NCI-H226 (cell line): ENCODE measurements at places on chromosomes 1 and 21.

- no peak for DNase-seq
Observed at GRCh38 chr1:67058242-67058641, 4.3 kb upstream of the SLC35D1 start.

- no peak for DNase-seq
Observed at GRCh38 chr1:206796981-206797402, 24.7 kb upstream of the IL10 start.

GRCh38 chr21:28669971-28670653 lies 322.6 kb downstream of the LTN1 start:
- DNase-seq = no peak

DNA sequence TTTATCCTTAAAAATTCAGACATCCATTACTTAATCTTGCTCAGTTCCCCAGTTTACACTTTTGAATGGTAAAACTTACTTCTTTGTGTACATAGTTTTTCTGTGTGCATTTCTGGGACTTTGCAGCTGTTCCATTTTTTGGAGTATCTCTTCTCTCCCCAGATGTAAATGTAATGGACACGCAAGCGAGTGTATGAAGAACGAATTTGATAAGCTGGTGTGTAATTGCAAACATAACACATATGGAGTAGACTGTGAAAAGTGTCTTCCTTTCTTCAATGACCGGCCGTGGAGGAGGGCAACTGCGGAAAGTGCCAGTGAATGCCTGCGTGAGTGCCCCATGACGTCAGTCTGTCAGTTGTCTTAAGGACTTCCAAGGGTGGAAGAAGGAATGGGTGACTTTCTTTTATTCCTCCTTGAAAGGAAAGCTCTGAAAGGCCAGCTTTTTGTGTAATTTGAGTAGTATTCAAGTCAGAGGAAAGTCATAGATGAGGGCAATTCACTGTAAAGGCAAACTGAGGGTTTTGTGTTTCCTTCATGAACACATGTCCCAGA lies 75.7 kb upstream of the LAMC2 start:
- DNase-seq = no peak

DNA sequence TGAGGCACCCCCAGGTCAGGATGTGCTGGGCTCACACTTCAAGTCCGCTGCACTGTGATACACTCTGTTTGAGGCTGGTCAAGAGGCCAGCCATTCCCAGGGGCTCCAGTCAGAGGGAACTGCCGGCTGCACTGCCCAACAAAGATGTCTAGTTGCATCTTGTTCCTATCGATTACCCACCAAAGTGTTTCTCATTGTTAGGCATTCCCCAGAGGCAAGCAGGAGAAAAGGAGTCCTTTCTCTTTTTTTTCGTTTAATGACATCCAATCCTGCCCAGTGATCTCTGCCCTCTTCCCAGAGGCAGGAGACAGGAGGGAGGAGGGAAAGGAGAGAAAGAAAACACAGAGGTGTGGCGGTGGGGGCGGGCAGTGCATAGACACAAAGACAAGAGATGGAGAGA lies 150.4 kb downstream of the OMA1 start:
- DNase-seq = no peak

GRCh38 chr1:116819081-116819480 lies 64.9 kb downstream of the CD2 start:
- peak; percentile 27 for DNase-seq

- DNase-seq = peak; percentile 21
Observed at GRCh38 chr1:117339866-117340700, 27.2 kb upstream of the MAN1A2 start.

- no peak for DNase-seq
Observed at GRCh38 chr1:43044572-43045361, 86.1 kb upstream of the SLC2A1 start.

GRCh38 chr1:169707912-169708604 lies 3.4 kb downstream of the SELL start:
- DNase-seq = no peak

GRCh38 chr1:48462716-48463302 lies 9.2 kb downstream of the SPATA6 start:
- DNase-seq = no peak

GRCh38 chr21:26491663-26492062 lies 81.4 kb downstream of the CYYR1 start:
- no peak for DNase-seq

- no peak for DNase-seq
Observed at GRCh38 chr1:209783386-209783785, 973 bp downstream of the C1orf74 start.

DNA sequence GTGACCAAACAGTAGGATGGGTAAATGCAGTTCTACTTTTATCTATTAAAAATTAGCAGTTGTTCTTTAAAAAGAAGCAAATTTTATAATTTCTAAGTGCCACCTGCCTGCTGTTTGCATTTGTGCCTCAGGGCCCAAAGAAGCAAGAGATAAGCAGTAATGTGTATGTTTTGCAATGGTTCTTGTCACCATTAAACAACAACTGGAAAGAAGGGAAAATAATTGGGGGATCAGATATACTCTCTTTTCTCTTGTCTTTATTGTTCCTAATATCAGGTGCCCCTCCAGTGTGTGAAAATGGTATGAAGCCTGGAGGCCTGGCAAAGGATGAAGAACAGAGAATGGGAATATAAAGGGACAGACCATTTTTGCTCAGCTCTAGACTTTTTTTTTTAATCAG lies 9.6 kb downstream of the B3GALT2 start:
- no peak for DNase-seq

DNA sequence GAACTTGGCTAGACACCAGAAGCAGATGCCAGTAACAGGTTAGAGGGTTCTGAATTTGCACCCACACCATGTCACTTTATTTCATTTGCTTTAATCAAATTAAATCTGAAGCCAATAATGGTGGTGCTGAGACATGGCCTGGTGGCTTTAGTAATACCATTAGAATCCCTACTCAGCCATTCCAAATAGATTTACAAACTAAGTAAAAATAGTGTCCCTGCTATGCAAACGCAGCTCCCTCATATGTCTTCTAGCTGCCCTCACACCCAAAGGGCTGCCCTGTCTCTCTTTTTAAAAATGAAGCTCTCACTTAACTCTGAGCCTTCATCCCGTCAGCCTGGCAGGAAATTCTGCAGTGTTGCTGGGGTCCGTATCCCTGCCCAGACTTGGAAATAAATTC lies 21.1 kb downstream of the GLUL start:
- DNase-seq = no peak

GRCh38 chr1:184892116-184892515 lies 82.2 kb downstream of the NIBAN1 start:
- no peak for DNase-seq

DNA sequence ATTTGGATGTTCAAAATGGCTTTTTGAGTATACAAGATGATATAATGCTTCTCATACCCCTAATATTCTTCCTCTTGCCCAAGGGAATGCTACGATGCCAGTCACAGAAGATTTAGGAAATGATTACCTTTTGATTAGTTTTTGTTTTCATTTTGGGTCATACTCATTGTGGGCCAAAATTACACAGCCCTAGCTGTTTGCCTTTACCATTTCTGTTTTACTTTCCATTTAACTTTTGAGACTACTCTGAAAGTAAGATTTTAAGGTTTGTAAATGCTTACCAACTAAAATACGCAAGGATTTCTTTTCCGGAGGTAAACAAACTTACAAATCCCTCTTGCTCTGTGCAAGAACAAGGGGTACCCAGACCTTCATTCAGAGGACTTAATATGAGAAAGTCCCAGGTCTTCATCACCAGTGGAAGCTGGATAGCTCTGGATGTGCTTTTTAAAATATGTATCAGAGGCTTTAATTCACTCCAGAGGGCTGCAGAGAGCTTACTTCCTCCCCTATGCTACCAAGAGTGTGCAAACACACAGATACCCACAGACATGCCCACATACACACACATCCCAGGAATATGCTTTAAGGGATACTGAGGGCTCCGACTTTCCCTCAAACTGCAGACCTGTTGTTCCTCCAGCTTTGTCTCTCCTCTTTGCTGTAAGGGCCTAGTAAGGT lies 631.4 kb downstream of the SMYD3 start:
- DNase-seq = no peak

GRCh38 chr1:63428815-63429214 lies 61.4 kb downstream of the ALG6 start:
- no peak for DNase-seq

GRCh38 chr1:27548858-27549719 lies 54.9 kb downstream of the AHDC1 start:
- DNase-seq = no peak

GRCh38 chr1:114505148-114505561 lies 5.8 kb downstream of the TRIM33 start:
- no peak for DNase-seq

GRCh38 chr1:4614371-4615137 lies 39.9 kb upstream of the AJAP1 start:
- DNase-seq = no peak

DNA sequence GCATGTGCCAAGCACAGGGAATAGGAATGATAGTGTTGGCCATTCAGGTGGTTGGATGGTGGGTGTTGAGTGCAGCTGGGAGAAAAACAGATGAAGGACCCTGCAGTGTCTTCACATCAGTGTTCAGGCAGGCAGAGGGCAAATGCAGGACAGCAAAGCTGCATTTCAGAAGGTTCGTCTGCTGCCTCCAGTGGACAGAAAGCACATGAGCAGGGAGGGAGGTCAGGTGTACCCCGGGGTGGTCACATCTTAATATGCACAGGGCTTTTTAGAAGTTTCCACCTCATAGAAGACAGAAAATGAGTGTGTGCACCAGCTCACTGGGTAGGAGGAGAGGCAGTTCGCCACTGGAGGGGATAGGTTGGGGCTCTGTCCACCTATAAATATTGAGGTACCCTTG lies 184.9 kb downstream of the SLC35F3 start:
- DNase-seq = no peak

DNA sequence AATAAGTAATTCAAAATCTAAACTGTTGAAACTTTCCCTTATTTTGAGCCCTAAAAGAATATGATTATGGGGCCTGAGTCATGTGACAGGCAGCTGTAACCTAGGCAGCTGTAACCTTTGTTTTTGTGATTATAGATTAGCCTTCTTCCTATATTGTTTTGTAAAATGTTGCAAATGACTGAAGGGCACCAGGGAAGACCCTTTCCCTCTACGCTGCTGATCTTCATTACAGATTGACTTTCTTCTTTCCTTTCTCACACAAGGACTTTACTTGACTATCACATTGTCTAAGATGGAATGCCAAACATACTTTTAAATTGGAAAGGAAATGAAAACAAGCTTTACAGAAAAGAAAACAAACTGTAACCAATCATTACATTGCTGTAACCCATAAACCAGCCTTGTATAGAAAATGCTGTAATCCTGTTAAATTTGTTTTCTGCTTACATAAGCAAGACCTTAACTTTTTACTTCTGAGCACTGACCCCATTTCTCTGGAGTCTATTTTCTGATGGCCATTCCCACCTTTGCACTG lies 242.2 kb downstream of the RGS7 start:
- no peak for DNase-seq

DNA sequence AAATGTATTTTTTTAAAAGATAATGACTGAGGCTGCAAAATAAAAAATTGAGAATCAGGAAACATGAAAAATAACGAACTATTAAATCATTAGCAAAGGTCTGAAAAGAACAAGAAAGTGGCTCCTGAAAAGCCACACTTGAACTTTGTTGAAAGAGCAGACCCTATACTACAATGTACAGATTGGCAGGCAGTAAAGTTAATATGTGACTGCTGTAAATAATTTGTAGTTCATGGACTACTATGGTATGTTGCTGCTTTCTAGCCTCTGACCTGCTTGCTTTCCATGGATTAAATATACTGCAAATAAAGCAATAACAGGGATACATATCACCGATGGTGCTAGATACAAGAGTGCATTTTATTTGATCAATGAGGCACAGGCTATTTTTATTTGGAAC lies 18.6 kb downstream of the NR5A2 start:
- DNase-seq = no peak

- peak; percentile 3 for DNase-seq
Observed at GRCh38 chr1:212254853-212255363, 30.3 kb upstream of the PPP2R5A start.

- no peak for DNase-seq
Observed at GRCh38 chr21:41816583-41817165, 49.8 kb upstream of the RIPK4 start.

- DNase-seq = peak; percentile 77
Observed at GRCh38 chr1:62725255-62725654, 37.1 kb upstream of the DOCK7 start.

- no peak for DNase-seq
Observed at GRCh38 chr1:208243527-208243966, 637 bp downstream of the PLXNA2 start.

GRCh38 chr1:100785470-100786052 lies 66.0 kb downstream of the VCAM1 start:
- peak; percentile 94 for DNase-seq

- DNase-seq = no peak
Observed at GRCh38 chr1:1597275-1597930, 2.5 kb downstream of the FNDC10 start.

GRCh38 chr1:177573901-177574300 lies 396.0 kb downstream of the SEC16B start:
- no peak for DNase-seq

DNA sequence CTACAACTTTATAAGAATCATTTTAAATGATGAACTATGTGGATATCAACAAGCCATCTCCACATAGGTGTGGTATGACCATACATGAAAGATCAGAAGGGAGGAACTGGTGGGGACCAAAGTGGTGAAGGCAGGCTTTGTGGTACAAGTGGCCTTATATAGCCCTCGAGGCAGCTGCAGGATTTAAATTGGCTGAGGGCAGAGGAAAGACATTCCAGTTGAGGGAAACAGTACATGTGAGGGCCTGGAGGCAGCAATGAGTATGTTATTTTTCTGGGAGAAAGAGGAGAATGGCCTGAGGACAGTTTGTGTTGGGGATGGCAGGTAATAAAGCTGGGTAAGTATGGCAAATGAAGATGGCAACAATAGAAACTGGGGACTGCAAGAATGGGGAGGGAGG lies 17.1 kb downstream of the OSCP1 start:
- no peak for DNase-seq

DNA sequence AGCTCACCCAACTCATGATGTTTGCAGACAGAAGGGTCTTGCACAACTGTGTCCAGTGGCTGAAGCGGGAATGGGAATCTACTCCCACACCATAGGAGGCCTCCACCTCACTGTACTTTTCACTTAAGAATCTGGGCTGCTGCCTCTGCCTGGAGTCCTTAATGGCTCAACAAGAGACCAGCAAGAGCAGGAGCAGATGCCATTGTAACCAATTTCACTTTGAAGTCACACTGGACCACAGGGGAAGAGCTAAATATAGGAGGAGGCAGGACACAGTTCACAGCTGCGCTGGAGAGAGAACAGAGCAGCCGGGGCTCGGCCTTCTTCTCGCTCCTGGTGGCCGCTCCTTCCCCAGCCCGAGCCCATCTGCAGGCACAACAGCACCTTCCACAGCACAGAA lies 120.4 kb downstream of the SIPA1L2 start:
- no peak for DNase-seq
